Forelimb muscle (tissue), 1 donor: ENCODE measurements at places on chromosomes 2 and 18.

- no peak for DNase-seq
Observed at GRCh38 chr2:101486994-101487393, 12.1 kb upstream of the RFX8 start.

DNA sequence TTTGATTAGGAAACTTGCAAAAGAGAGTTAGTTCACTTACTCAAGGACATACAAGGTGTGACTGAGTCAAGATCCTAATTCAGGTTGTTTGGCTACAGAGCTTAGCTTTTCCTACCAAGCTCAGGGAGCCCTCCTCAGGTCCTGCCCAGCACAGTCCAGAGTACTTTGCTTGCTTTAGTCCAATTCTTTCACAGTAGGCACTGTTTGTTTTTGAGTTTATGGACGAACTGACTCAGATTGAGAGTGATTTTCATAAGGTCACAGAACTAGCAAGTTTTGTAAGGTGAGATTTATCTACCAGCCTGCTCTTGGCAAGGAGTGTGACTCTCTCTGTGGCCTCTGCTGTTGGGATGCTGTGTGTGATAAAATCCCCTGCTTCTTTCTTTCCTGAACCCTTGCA is 310.5 kb downstream of the PTPRM start:
- no peak for DNase-seq

GRCh38 chr18:10015941-10016819 is 102.4 kb downstream of the VAPA start:
- DNase-seq = peak; percentile 38

DNA sequence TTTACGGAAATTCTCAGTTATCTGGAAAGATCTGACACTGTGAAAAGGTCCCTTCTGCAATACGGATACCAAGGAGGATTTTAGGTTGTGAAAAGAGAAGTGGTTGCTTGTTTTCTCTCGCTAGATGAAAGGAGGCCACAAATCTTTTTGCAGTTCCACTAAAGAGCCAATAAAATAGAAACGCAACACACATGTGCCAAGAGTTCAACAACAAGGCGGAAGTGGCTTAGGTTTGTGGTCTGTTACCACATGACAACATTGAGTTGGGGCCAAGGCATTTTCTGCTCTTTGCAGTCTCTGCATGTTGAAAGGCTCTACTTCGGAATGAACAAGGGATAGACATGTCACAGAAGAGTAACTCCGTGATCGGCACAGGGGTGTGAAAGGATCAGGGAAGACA is 115.7 kb upstream of the OSR1 start:
- DNase-seq = no peak

- DNase-seq = peak; percentile 52
Observed at GRCh38 chr2:55970500-55970899, 46.9 kb upstream of the EFEMP1 start.

GRCh38 chr2:232444409-232445148 is 11.4 kb upstream of the ALPI start:
- DNase-seq = no peak

GRCh38 chr18:78927156-78927555 is 52.5 kb upstream of the SALL3 start:
- no peak for DNase-seq

- no peak for DNase-seq
Observed at GRCh38 chr2:14952400-14952963, 320.0 kb downstream of the LRATD1 start.

GRCh38 chr2:219613461-219614070 is 13.9 kb upstream of the SLC4A3 start:
- no peak for DNase-seq

- no peak for DNase-seq
Observed at GRCh38 chr2:54757500-54757899, 34.0 kb downstream of the EML6 start.

GRCh38 chr2:60884800-60885199 is 3.4 kb downstream of the REL start:
- DNase-seq = no peak

DNA sequence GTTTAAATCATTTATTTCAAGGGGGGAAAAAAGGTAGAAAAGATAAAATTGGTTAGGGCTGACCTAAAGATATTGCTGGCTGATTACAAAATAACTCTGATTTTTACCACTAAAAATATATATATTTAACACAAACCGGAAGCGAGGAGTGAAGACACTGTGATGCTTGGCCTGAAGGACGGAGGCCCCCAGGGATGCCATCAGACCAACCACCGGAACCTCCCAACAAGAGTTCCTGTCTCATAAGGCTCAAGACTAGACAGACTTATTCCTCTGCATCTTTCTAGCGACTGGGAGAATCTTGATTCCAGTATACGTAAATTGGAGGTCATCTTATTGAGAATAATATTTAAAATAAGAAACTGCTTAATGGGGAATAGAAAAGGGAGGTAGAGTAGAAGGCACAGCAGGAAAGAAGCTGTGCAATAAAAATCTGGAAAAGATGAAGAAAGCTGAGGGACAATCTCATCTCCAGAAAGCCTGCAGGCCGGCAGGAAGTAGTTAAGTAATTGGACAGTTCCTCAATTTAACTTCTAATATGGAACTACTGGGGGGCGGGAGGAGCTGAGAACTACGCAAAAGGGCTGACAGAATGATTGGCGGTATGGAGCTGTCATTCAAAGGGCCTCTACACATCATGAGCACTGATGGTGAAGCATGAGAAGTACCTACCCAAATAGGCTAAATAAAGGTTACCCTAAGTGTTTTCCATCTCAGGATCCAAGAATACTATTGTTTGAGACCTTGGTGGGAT is 91.1 kb downstream of the DTNB start:
- no peak for DNase-seq

GRCh38 chr18:22840606-22841144 is 92.5 kb upstream of the RBBP8 start:
- no peak for DNase-seq

GRCh38 chr2:237219826-237220225 is 134.1 kb downstream of the COPS8 start:
- no peak for DNase-seq

DNA sequence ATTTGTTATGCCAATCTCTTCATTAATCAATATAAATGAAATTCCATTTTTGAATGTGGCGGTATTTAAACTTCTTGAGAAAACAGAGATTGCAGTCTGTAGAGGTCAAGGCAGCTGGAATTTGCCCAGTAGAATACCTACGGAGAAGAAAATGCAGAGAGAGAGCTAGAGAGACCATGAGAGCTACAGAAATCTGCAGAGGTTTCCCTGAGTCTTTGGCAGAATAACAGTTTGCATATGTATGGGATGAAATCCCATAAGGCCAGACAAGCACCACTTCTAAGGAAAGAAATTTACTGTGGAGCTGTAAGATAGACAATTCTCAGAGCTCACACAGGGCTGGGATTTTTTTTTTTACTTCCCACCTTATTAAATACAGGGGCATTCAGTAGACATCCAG is 23.6 kb upstream of the TMEFF2 start:
- DNase-seq = no peak

DNA sequence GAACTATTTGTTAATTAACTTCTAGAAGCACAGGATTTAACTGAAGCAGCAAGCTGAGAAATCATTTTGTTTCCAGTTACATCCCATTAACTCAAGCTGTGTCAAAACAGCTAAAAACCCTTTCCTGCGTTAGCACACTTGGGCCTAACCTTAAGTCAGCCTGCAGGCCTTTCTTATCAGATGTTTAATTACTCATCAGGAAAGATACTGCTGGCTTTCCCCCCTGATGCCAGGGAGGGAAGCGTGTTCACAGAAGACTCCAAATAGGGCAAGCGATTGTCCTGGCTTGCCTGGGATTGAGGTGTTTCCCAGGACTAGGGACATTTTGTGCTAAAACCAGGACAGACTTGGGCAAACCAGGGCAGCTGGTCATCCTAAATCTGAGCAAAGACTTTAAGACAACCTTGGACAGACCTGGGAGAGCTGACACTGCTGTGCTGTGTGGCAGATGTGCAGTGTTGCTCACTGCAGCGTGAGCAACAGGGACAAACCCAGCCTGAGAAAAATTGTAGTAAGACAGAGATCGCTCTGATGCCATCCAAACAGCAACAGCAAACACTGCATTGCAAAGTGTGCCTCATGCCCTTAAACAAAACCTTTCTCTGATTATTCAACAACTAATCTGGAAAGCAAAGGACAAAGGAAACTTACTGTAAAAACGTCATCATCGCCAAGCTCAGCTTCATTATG is 100.9 kb downstream of the SPRED2 start:
- DNase-seq = no peak

DNA sequence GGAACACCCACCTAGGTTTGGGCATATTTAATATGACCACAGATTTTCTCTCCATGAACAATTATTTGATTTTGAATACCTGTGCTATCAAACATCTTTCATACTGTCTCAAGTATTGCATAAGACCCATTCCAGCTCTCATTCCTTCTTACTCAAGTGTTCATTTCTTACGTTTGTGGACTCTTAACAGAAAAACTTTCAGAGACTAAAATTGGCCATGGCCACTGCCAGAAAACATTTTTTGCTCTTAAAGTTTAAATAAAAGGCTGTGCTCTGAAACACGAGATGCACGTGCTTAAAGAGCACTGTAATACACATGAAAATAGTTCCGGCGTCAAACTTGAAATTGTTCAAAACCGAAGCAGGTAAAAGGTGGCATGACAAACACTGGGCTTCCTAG is 89.3 kb downstream of the LIMS1 start:
- no peak for DNase-seq

- DNase-seq = no peak
Observed at GRCh38 chr2:159204381-159205144, 81.9 kb downstream of the WDSUB1 start.

DNA sequence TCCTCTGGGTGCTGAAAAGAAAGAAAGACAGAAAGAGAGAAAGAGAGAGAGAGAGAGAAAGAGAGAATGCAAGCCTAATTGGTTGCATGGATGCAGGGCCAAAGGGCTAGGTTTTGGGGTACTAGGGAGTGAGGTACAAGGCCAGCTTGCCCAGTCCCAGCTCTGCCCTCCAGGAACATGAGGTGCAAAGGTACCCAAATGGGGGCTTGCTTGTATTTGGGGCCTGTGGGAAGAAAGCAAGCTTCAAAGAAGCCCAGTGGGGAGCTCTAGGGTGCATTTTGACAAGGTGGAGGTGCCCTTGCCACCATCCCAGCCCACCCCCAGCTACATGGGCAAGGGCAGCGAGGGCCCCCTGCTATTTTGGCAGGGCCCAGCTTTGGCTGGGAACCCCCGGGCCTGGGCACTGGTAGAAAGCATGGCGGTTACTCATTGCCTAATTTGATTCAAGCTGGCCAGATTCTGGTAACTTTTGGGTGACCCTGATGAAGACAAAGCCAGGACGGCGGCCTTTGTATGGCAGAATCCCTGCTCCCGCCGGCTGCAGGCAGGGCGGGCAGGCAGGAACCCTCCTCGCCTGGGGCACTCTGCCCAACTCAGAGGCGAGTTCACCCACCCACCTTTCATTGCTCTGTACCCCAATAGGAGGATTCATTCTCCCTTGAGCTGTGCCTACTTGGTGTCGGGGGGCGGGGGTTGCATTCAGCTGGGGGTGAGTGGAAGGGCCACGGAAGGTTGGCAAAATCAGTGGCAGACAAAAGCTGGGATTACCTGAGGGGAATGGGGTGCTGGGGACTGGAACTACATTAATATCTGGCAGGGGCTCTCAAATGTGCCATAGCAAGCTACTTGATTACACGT is 537 bp upstream of the HOXD4 start:
- DNase-seq = no peak

DNA sequence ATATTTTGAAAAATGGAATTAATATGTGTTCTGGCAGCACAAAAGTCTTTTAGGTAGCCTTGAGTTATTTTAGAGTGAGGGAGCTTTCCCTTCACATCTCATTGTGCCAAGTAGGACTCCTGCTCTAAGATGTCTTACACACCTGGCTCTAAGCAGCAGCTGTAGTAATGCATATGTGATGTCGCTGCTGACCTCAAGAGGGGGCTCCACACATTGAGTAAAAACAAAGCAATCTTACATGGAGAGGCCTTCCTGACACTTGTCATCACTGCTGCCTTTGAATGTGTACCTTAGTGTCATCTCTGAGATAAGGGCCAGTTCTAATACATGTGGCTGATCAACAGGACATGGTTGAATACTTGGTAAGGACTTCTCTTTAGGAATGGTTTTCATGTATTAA is 75.8 kb downstream of the ACTR3 start:
- DNase-seq = no peak

DNA sequence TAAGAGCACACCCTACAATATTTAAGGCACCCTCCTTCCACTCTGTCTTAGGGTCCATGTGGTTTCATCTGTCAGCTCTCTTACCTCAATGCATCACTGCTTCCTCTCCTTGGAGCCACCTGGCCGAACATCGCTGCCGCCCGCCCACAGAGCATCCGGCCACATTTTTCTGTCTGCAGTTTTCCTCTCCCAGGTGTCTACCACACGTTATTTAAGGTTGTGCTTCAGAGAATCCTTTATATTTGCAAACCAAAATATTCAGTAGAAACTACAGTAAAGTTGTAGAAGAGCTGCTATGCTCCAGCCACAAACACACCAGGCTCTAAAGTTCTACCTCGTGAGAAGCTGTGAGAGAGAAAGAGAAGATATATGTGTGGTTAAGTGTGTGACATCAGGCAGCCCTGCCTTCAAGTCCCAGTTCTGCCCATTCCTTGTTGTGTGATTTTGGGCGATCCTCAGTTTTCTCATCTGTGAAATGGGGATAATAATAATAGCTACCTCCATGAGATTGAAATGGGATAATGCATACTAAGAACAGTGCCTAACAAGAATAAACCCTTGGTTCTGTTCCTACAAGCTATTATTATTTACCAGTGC is 4.9 kb upstream of the STK17B start:
- DNase-seq = no peak

DNA sequence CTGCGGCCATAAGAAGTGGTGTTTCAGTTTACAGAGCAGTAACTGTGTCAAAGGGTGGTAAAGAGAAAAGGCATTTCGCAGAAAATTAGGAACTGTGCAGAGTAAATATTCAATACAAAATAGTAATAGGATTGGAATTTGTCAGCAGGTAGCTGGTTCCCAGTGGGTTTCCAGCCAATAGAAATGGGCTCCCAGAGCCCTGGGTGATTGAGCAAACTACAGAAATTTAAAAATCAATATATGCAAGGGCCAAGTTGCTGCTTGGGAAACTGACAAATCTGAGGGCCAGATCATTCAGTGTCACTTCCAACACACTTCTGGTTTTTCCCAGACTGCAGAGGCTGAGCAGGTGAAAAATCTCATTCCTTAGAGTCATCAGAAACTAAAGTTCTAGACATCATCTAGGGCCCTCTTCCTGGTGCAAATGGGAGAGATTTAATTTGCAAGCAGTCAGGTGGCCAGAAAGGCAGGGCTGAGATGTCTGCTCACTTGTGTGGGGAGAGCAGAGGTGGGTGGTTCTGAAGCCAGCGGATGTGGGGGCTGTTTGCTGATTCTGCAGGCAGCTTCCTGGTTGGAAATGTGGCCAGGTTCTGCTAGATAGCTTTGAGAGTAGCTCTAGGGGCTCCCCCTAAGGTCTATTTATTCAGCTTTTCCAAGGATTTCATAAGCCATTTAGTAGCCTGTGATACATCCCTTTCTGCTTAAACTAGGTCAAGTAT is 182.4 kb downstream of the NCK2 start:
- no peak for DNase-seq

- DNase-seq = no peak
Observed at GRCh38 chr18:78612801-78613200, 366.8 kb upstream of the SALL3 start.

DNA sequence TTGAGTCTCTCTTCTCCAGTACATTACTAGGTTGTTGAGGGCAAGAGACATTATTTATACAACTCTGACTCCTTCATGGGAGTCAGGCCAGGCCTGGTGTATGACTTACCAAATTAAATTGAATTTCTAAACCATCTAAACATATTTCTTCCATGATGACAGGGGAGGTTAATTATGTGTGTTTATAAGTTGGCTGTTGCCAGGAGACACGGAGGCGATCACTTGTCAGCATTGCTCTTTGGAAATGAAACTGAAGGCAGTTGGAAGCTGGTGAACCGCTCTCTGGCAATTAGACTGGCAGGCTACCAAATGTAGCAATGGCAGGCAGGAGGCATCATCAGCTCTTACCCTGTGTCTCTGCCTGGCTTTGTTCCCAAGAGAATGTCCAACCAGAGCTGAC is 241.4 kb downstream of the KCNS3 start:
- no peak for DNase-seq
